ENCODE measurements at places on chromosomes 1 and 21.

- DNase-seq = no peak
Measured at GRCh38 chr1:201173736-201174135, 16.9 kb upstream of the IGFN1 start.

DNA sequence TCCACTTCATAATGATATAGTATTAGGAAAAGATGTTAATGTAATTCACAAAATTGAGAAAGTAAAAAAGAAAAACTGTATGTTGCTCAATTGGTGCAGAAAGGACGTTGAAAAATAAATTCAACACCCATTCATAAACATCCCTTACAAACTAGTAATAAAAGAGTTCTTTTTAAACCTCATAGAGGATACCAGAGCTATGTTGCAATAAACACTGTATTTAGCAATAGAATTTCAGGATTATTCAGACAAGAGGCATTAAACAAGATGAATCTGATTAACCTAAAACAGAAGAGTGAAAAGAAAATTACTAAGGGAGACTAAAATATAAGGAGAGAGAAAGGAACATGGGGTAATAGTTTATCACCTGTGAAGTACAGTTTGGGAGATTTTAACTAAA, 154.8 kb downstream of the NTPCR start:
- DNase-seq = no peak

- DNase-seq = no peak
Measured at GRCh38 chr1:205542367-205542766, 37.9 kb downstream of the CDK18 start.

GRCh38 chr1:170354246-170354645, 177.7 kb upstream of the GORAB start:
- DNase-seq = no peak

- no peak for DNase-seq
Measured at GRCh38 chr1:223650465-223650864, 15.0 kb downstream of the CAPN8 start.

DNA sequence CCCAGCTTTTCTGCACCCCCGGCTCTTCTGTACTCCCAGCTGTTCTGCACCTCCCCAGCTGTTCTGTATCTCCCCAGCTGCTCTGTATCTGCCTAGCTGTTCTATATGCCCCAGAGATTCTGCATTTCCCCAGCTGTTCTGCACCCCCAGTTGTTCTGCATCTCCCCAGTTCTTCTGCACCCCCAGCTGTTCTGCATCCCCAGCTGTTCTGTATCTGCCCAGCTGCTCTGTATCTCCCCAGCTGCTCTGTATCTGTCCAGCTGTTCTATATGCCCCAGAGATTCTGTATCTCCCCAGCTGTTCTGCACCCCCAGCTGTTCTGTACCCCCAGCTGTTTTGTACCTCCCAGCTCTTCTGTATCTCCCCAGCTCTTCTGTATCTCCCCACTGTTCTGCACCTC, 41.1 kb downstream of the UMODL1 start:
- no peak for DNase-seq

- DNase-seq = no peak
Measured at GRCh38 chr1:32965251-32965747, 690 bp upstream of the RNF19B start.

DNA sequence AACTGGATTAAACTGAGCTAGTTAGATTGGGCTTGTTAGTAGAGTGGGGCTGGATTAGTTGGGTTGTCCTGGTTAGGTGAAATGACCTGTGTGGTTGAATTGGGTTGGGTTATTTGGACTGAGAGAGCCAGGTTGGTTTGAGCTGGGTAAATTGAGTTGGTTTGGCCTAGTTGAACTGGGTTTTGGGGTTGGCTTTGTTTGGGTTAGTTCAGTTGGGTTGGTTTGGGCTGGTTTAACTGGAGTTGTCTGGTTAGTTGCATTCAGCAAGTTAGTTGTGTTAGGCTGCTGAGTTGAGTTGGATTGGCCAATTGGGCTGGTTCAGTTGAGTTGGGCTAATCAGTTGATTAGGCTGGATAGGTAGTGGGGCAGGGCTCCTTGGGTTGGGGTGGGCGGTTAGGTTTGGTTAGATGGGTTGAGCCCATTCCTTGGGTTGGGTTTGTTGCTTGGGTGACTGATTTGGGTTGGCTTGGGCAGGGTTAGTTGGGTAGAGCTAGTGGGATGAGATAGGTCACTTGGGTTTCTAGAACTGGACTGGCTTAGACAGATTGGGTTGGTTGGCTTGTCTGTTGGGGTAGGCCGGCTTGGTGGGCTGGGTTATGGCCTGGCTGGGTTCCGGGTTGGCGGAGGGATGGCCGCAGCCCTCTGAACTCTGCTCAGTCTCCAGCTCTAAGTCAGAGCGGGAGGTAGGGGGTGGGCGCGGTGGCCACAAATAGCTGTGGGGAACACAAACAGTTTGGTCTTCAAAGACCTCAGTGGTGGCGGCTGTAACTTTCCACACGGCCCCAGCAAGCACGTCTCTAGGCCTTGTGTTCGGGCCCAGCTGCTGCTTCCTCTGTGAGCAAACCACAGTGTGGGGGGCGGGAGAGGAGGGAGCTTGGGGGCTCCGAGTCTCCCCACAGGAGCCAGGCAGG, 67.2 kb upstream of the RUNX3 start:
- no peak for DNase-seq

- DNase-seq = peak; percentile 75
Measured at GRCh38 chr1:47656719-47657685, 219.2 kb downstream of the FOXD2 start.

- no peak for DNase-seq
Measured at GRCh38 chr1:5811419-5811818, 180.8 kb downstream of the NPHP4 start.

DNA sequence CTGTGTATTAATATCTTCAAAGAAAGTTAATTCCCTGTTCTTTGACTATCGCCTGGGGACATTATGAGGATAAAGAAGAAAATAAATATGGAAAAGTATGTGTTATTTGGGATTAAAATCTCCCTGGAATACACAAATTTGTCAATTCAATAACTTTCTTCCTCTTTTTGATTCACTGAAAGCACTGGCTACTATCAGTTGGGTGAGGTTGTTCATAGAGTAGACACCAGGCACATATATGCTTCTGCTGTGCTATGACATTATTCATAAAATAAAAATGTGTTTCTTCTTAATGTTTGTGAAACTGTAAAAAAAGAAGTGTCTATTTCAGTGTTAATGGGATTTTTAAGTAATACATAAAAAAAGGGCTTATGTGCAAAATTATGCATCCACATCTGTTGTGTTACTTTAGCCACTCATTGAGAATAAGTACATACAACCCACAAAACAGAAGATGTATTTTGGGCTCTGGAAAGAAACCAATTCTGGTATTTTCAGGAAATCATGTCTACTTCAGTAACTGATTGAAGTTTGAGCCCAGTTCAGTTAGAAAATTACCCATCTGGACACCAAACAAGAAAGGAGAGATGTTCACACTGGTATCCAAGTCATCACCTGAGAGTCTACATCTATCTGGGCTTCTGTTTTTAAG, 169.4 kb downstream of the GABPA start:
- DNase-seq = no peak

GRCh38 chr1:87959236-87959635, 630.6 kb downstream of the LMO4 start:
- no peak for DNase-seq

DNA sequence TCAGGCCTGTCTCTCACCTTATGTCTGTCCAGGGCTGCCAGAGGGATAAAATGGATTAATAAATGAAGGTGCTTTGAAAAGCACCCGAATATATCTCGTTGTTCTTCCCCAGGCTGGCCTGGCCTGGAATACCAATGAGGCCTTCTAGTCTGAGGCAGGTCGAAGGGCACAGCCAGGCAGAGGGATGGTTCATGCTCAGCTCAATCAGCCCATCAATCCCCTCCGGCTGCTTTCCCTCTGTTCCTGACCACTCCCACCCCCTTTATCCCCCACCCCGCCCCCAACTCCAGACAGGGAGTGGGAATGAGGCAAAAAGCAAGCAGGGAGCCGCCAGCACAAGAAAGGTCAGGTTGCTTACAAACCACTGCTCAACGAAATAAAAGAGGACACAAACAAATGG, 40.0 kb upstream of the PRELP start:
- DNase-seq = no peak

DNA sequence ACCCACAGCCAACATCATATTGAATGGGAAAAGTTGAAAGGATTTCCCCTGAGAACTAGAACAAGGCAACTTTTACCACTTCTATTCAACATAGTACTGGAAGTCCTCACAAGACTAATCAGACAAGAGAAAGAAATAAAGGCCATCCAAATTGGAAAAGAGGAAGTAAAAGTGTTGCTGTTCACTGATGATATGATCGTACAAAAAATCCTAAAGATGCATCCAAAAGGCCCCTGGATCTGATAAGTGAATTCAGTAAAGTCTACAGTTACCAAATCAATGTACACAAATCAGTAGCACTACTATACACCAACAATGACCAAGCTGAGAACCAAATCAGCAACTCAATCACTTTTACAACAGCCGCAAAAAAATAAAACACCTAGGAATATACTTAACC, 28.3 kb downstream of the RAB3GAP2 start:
- DNase-seq = no peak

DNA sequence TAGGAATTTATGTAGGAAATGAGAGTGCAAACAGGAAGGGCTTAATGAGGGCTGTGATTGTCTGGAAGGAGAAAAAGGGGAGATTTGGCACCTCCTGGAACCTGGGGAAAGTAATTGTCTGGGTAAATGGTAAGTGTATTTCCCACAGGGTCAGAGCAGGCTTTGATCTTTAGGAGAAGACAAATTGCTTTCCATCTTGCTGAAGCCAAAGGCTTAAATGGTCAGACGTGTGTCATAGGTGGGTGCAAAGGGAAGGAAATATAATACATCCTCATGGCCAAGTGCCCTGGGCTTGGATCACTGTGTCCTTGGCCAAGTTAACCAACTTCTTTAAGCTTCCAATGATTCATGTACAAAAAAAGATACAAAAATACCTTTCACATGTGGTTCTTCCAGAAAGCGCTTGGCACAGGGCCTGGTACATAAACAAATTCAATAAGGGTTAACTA, 1.3 kb upstream of the DUSP23 start:
- no peak for DNase-seq
